Stimulated activated CD8-positive, alpha-beta memory T cell treated with anti-CD3 and anti-CD28 coated beads, Interleukin-4, amount 100 ng/mL, for 4 hours (primary cell): ENCODE measurements at places on chromosomes 12 and 14.

DNA sequence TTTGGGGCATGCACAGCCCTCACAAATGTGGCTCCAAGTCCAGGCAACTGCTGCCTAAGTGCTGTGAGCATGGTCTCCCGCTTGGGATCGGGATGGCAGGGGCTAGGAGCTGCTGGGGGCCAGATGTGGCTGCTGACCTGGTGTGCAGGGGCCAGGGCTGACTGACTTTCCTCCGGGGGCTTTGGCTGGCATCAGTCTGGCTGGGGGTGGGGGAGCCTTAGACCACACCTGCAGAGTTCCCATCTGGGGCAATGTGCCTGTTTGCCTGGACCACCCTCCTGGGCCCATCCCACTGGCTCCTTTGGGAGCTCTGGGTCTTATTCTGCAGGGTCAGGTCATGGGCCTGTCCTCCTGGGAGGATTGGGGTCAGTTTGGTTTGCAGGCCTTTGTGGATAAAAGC lies 90.5 kb downstream of the TSPAN9 start:
- no peak for DNase-seq

DNA sequence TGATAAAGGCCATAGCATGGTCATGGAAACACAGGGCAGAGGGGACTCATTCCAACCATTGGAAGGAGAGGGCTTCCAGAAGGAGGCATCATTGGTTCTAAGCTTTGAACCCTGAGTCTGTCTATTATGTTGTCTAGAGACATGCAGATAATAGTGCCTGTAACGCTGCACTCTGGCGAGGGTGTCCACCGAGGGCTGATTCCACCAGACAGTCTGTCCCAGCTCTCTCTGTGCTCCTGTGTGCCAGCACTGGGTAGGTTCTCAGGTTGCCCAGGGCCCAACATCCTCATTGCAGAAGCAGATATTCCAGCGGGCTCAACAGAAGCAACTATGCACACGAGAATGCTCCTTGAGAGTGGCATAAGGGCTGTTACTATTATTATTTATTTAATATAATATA lies 18.7 kb upstream of the CLMN start:
- no peak for DNase-seq

DNA sequence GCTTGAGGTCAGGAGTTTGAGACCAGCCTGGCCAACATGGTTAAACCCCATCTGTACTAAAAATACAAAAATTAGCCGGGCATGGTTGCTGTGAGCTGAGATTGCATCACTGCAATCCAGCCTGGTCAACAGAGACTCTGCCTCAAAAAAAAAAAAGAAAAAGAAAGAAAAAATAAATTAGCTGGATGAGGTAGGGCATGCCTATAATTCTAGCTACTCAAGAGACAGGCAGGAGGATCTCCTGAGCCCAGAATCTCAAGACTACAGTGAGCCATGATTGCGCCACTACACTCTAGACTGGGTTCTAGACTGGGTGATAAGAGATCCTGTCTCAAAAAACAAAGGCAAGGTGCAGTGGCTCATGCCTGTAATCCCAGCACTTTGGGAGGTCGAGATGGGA lies 16.9 kb downstream of the PPP4R3A start:
- DNase-seq, result no peak

GRCh38 chr12:25501549-25501948 lies 51.5 kb downstream of the LMNTD1 start:
- DNase-seq, result no peak

DNA sequence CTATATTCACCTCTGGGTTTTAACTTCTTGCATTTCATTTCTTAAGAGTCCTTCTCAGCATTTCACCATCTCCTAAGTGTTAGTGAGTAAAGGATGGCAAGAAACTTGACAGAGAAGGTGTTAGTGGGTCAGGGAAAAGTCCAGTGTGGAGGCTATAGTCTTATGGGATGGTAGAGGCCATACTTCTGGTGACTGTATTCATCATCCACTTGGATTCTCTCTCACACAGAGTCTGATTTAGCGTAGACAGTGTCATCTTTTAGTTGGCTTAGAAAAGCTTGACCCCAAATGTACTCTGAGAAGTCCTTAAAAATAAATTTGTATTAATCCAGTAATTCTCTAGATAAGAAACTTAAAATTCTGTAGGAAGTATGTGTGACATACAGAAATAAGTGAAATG lies 232.4 kb upstream of the FBXO33 start:
- DNase-seq, result no peak

DNA sequence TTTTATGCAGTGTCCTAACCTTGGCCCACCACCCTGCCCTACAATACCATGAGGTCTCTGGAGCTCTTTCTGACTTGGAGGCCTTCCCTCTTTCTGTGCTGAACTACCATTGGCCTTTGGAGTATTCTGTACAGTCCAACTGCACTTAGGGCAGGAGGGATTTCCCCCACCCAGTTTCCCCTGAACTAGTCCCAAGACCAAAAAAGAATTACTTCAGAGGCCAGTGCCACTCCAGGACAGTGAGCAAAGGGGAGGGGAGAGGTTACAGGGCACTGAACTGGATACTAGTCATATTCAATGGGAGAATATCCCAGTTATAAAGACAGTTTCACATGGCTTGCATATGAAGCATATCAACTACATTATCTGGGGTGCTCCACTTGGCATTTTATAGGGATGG lies 6.1 kb downstream of the SLCO1A2 start:
- DNase-seq, result no peak

- no peak for DNase-seq
These were observed 152.7 kb downstream of the PELI2 start for GRCh38 chr14:56270921-56271320.

DNA sequence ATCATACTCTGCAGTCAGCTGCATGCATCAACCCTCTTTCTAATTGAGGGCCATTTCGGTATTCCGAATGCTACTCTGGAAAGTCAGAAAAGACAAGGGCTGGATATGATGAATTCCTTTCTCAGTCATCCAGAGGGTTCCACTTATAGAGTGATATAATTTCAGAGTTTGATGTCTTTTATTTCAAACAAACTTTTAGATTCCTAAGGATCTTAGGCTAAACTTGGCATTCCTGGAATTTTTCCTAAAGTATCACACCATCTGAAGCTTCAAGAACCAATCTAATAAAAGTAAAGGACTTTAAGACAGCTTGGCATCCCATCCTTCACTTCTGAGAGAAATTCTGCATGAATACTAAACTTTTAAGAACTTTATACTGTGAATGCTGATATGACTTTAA lies 69.3 kb upstream of the KCNJ8 start:
- no peak for DNase-seq

GRCh38 chr14:101175731-101176534 lies 272.4 kb upstream of the RTL1 start:
- DNase-seq, result no peak

GRCh38 chr12:12582895-12583303 lies 20.2 kb upstream of the DUSP16 start:
- DNase-seq, result no peak

DNA sequence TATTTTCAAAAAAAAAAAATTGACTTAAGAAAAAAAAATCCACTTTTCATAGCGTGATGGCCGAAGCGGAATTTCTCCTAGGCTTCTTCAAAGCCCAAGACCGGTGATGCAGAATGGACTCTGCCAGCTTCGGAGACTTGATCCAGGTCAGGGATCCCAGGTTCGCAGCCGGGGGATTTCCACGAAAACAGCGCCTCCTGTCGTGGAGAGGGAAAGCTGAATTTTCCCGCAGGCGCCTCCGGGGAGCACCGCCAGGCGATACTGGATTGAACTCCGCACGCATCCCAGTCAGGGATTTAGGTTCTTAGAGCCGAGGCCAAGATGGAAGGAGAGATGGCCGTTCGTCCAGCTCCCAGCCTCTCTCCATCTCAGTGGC lies 2.1 kb downstream of the TTC6 start:
- no peak for DNase-seq

DNA sequence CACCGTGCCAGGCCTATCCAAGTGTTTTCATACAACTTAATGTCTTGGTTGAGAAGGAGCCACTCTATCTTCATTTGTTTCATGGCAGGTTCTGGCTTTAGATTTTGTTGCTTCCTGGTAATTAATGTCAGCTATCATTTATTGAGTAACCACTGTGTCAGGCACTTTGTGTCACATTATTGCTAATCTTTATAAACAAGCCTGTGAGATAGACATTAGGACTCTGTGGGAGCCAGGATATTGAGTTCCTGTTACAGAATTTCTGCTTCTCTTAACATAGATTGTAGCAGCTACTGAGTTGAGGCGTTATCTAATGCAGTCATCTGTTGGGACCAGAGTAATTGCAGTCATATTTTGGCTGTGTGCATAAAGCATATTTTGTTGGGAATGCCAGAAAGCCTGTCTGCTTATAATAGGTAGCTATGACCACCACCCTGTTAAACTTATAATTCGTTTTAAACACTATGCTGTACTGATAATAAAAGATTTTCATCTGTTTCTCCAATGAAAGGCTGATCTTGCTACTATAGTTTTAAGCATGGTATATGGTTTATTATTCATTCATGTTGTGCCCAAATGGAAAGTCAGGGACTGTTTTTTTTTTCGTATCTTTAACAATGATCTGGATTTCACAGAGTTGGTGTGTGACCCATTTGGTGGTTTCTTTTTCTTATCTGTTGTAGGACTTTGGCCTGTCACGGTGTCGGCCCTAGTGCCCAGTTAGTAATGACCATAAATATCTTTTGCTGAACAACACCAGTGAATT lies 432.6 kb downstream of the PCNX1 start:
- DNase-seq, result no peak

DNA sequence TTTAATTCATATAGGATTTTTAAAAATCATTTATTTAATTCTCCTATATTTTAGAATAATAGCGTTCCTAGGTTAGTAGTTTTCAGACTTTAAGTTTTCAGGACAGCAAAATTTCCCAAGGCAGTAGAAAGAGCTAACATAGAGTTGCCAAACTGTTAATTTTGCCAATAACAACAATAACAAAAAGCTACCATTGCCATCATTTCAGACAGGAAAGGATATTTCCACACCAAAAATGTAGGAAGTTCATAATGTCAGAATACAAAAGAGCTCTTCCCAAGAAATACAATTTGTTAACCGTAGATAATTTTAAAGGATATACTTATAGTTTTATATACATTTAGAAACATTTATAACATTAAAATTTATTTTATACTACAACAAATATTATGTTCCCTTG lies 81.4 kb upstream of the EEA1 start:
- no peak for DNase-seq

DNA sequence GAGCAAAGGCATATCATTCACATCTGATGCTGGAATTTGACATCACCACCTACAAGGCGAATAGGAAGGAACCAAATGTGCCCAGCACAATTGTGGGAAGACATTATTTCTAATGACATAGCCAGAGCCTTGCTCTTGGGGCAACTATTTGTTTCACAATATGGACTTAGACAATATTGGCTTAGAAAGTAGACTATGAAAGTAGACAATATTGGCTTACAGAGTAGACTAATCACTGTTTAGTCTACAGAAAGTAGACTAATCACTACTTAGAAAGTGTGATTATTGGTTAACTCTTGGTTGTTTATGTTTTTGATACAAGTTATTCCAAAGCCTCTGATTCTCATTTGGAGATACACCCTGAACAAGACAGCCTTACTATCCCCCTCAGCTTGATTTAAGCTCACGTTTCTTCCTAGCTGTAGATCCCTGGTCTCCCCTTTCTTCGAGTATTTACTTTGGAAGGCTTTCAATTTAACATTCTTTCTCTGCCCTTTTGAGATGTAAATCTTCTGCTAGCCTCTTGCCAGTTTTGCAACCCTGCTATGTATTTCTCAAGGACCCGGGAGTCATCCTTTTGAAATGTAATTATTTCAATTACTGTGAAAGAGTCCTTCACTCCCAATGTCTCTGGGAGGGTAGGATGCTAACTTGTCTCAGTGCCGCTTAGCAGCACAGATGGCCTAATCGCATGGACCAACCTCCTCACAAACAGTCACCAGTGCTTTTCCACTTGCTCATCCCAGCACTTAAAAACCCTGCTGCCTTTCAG lies 843.2 kb downstream of the GALC start:
- DNase-seq, result no peak

DNA sequence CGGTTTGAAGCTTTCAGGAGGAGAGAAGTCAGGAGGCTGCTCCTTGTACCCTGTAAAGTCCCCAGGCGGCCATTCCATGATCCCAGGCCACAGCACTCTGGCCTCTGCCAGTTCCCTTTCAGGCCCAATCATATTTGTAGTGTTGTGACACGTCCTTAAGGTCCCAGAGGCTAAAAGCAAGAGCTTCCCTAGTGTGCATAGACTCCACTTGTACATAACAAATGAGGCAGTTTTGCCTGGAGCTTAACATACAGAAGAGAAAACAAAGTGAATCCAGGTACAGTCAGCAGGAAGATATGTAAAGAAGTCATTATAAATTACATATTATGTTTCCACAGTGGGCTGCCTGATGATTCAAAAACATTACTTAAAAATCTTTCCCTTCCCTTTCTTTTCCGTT lies 81.1 kb upstream of the RPH3A start:
- DNase-seq, result no peak

DNA sequence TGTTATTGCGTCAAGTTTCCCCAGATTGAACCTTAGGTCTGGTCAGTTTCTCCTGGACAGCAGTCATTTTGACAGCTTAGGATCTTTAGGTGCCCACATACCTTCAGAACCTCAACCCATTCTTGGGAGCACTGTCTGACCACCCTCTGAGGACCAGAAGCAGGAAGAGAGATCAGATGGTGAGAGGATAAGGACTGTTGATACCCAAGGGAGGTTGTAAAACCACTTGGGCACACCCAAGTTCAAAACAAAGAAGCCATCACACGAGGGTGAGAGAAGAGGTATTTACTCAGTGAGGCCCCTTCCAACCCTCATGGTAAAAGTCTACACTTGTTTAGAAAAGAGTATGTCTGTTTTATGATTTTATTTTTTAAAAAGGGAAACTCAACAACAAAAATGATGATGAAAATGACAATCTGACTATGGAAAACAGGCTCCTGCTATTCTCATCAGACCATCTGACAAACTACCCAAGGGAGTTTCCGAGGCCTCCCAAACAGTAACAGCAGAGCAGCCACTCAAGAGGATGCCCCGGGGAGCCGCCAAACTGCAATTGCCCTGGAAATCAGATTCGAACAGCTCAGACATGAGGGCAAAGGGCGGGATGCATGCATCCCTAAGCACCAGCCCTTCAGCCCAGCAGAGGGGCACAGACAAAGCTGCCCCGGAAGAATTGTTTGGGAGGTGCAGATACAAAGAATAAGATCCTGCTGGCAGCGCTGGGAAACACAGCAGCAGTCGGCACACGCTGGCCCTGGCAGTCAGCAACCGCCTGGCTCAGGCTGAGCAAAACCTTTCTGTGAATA lies 162.6 kb upstream of the PLEKHG7 start:
- DNase-seq, result no peak

DNA sequence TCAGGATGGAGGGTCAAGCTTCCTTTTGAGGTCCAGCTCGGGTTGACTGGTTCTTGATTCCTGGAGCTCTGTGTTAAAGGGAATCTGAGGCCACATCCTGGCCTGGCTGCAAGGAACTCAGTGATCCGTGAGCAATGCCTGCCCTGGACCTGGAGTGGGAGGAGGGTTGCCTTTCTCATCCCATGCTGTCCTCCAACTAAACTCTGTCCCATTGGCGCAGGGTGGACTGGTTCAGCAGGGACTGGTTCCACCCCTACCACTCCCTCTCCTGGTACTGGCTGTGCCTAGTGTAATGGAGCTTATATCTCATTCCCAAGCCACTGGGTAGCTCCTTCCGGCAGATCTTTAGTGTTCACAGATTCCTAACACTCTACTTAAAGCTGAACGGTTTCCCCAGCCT lies 3.9 kb upstream of the CMKLR1 start:
- DNase-seq, result no peak
